ENCODE measurements at places on chromosomes 16 and 17. TPM values are rescaled to one million over a fixed set of nuclear protein-coding genes. Genes with fewer than 3 reads are reported as not detected.

DNA sequence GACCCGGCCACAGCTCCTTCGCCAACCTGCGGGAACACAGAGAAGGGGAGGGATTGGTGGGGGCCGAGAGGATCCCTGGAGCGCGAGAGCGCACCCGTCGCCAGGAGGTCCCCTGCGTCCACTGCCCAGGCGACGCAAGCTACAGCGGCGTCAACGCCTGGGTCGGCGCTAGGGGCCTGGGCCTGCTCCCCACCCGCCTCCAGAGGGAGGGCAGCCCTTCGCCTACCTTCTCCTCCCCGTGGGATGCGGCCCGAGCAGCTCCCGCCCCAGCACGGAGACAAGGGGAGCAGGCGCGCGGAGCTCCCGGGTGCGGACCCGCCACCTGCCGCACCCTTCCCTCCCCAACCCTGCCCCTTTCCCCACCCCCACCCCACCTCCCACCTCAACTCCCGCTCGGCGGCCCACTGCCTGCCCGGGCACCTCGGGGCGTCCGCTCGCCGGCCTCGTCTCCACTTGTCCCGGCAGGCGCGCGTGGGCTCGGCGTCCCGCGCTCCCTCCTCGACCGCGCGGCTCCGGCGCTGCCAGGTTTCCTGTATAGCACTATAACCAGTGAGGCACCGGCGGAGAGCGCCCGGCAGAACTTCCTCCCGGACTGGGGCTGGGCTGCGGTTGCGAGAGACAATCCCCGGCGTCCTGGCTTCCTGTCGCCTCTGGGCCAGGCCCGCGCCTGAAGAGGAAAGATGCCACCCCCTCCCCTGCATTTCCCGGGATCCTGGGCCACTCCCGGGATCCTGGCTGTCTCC is 119.1 kb upstream of the SMURF2 start:
- H3K36me3 ChIP-seq: peaks cover 9% of the 10 kb centered on the region
- H3K27ac ChIP-seq: peak overlapping the region; percentile 72
- H3K4me3 ChIP-seq: peak overlapping the region; percentile 81
- peaks cover 27% of the 10 kb centered on the region for H3K4me1 ChIP-seq
- DNase-seq: peak; percentile 90

DNA sequence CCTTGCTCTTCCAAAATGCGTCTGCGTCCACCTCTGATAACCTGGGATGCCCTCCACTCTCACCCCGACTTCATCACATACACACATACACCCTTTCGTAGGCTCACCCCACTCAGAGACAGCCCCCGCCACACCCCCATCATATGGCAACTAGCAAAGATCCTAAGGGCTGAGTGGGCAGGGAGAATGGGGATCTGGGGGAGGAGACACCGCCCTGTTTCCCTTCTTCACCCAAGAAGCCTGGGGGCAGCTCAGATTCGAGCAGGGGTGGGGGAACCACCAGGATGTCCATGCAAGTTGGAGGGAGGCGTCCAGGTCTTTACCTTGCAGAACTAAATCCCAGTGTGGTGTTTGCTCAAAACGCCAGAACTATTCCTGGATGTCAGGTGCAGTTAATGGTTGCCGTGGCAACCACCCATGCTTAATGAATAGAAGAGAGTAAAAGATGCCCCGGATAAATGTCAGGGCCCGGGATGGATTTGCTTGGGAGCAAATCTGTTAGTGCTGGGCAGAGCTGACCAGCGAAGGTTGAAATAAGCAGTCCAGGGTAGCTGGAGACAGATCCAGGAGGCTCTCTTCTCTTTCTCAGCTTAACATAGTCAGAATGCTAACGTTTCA is 72.8 kb downstream of the CACNG3 start:
- no peak overlapping the region for H3K4me3 ChIP-seq
- no peaks in the 10 kb centered on the region for H3K4me1 ChIP-seq
- no peaks in the 10 kb centered on the region for H3K27me3 ChIP-seq
- H3K27ac ChIP-seq: no peak overlapping the region

DNA sequence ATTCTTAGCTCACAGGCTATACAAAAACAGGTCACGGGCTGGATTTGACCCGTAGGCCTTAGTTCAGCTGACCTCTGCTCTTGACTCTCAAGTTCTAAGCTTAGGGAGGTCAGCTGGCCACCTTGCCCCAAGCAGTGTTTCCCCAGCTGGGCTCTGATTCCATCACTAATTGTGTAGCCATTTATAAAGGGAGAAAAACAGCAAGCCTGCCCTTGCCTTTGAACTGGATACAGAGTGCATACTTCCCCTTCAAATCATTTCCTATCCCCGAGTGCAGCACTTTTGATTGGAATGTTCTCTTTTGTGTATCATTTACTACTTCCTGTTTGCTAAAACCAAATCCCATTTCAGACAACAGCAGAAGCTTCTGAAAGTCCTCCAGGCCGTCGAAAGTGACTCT is 153.6 kb downstream of the KATNIP start:
- DNase-seq: no peak
- H3K27me3 ChIP-seq: no peaks in the 10 kb centered on the region
- H3K36me3 ChIP-seq: no peaks in the 10 kb centered on the region
- H3K4me3 ChIP-seq: no peak overlapping the region

MEIOB gene
- total RNA-seq: not detected

HSD17B2 gene
- total RNA-seq: not detected

- no peak overlapping the region for H3K4me3 ChIP-seq
- H3K27ac ChIP-seq: no peak overlapping the region
- H3K4me1 ChIP-seq: no peaks in the 10 kb centered on the region
These were observed 10.5 kb downstream of the TBC1D16 start for GRCh38 chr17:80025140-80025539.

MYCBPAP gene
- total RNA-seq: 3.5 TPM

DNA sequence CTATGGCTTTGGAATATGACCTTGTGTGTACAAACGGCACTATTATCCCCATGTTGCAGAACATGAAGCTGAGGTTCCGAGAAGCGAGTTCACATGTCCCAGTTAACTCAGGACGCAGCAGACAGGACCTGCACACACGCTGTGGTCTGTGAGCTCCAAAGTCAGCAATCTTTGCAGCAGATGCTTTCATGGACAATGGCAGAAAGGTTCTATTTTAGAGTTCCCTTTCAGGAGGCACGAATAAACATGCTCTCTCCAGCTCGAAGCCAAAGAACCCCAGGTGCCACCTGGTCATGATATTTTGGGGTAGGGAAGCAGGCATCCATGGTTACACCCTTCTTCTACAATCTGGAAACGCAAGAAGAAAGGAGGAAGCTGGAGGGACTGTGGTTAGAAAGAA is 412.0 kb downstream of the TMEM114 start:
- H3K4me3 ChIP-seq: no peak overlapping the region
- no peaks in the 10 kb centered on the region for H3K27me3 ChIP-seq
- no peaks in the 10 kb centered on the region for H3K4me1 ChIP-seq
- H3K36me3 ChIP-seq: no peaks in the 10 kb centered on the region
- no peak for DNase-seq
- H3K27ac ChIP-seq: no peak overlapping the region

DNA sequence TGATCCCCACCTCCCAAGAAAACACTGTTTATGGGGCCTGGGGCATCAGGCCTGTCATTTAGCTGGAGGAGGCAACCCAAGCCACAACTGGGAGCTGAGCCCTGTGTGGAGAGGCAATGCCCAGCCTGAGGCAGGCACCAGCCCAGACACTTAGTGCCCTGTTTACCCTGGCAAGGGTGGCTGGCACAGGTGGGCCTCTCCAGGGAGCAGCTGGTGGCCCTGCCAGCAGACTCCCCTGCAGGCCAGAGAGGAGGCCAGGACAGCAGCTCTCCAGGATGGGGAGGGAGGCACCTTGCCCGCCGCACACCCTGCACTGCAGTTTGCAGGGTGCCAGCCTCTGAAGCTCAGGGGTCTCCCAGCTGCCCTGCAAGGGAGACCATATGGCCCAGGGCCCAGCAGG is 9.1 kb upstream of the TMEM92 start:
- H3K27me3 ChIP-seq: peaks cover 11% of the 10 kb centered on the region

GRCh38 chr17:57983446-57983845 is 4.6 kb downstream of the VEZF1 start:
- no peaks in the 10 kb centered on the region for H3K27me3 ChIP-seq
- peaks cover 40% of the 10 kb centered on the region for H3K36me3 ChIP-seq
- no peak overlapping the region for H3K4me3 ChIP-seq
- H3K4me1 ChIP-seq: peaks cover 51% of the 10 kb centered on the region
- H3K27ac ChIP-seq: no peak overlapping the region

SLC13A2 gene
- total RNA-seq: not detected

- H3K27ac ChIP-seq: no peak overlapping the region
- no peaks in the 10 kb centered on the region for H3K4me1 ChIP-seq
- peaks cover 6% of the 10 kb centered on the region for H3K27me3 ChIP-seq
- H3K36me3 ChIP-seq: no peaks in the 10 kb centered on the region
- H3K4me3 ChIP-seq: no peak overlapping the region
- DNase-seq: no peak
These were observed 5.5 kb downstream of the MFSD6L start for GRCh38 chr17:8793649-8794048.

- H3K36me3 ChIP-seq: no peaks in the 10 kb centered on the region
- no peak for DNase-seq
- H3K4me1 ChIP-seq: peaks cover 3% of the 10 kb centered on the region
- H3K27ac ChIP-seq: no peak overlapping the region
- H3K27me3 ChIP-seq: no peaks in the 10 kb centered on the region
These were observed 69.9 kb upstream of the NFAT5 start for GRCh38 chr16:69495821-69496220.

- no peaks in the 10 kb centered on the region for H3K36me3 ChIP-seq
- no peak overlapping the region for H3K4me3 ChIP-seq
- peaks cover 7% of the 10 kb centered on the region for H3K4me1 ChIP-seq
- H3K27me3 ChIP-seq: peaks cover 49% of the 10 kb centered on the region
These were observed 2.4 kb downstream of the RUNDC3A start for GRCh38 chr17:44310609-44311376.

- no peaks in the 10 kb centered on the region for H3K27me3 ChIP-seq
- no peak overlapping the region for H3K27ac ChIP-seq
- H3K4me1 ChIP-seq: peaks cover 26% of the 10 kb centered on the region
- no peak for DNase-seq
- H3K36me3 ChIP-seq: peaks cover 2% of the 10 kb centered on the region
- H3K4me3 ChIP-seq: no peak overlapping the region
These were observed 48.9 kb downstream of the UBE2G1 start for GRCh38 chr17:4317610-4318009.

- H3K27ac ChIP-seq: no peak overlapping the region
- peaks cover 31% of the 10 kb centered on the region for H3K27me3 ChIP-seq
- H3K4me3 ChIP-seq: peak overlapping the region; percentile 43
- peak; percentile 62 for DNase-seq
- peaks cover 14% of the 10 kb centered on the region for H3K4me1 ChIP-seq
These were observed 29.9 kb downstream of the ACTG1 start for GRCh38 chr17:81482673-81483072.

DNA sequence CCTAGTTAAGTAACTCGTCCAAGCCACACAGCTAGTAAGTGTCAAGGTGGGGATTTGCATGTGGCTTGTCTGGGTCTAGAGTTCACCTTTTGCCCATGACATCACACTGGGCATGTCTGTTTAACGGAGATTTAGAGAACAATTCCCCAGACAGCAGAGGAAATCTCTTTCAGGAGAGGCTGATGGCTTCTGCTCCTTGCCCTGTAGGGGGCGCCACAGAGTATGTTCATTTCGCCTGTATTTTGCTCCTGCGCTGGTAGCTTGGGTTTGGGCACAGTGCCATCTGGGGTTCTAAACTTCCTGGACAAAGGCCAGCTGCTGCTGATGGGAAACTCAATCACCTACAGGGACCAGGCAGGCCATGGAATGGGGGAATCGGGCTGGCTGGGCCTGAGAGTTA is 20.4 kb downstream of the OTOA start:
- H3K27ac ChIP-seq: no peak overlapping the region
- no peaks in the 10 kb centered on the region for H3K36me3 ChIP-seq
- peaks cover 8% of the 10 kb centered on the region for H3K27me3 ChIP-seq
- H3K4me3 ChIP-seq: no peak overlapping the region
- DNase-seq: peak; percentile 71

DNA sequence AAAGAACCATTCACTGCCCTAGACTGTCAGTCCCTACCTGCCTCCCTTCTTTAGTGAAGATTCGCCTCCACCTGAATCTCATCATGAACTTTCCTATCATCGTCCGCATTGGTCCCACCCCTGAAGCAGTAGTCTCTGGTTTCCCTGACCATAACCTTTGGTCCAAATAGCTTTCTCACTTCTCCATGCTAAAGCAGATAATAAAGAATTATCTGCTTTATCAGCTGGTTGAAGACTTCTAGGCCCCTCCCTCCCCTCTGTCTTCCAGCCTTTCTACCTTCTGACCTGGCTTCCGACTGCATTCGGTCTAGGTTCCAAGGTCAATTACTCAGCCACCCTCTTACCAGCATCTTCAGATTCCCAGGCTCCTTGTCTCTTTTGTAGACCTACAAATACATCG is 650.9 kb downstream of the HS3ST4 start:
- no peak for DNase-seq
- H3K27me3 ChIP-seq: no peaks in the 10 kb centered on the region
- no peak overlapping the region for H3K4me3 ChIP-seq

NR1D1 gene
- 7.9 TPM for total RNA-seq

GRCh38 chr17:58331815-58332777 is 3.5 kb upstream of the TSPOAP1 start:
- peaks cover 4% of the 10 kb centered on the region for H3K27me3 ChIP-seq
- peak; percentile 98 for DNase-seq
- peaks cover 50% of the 10 kb centered on the region for H3K36me3 ChIP-seq
- peaks cover 56% of the 10 kb centered on the region for H3K4me1 ChIP-seq
- peak overlapping the region; percentile 100 for H3K27ac ChIP-seq
- H3K4me3 ChIP-seq: peak overlapping the region; percentile 91

TNRC6A gene
- 52.9 TPM for total RNA-seq

SYCE1L gene
- total RNA-seq: 7.9 TPM

OR1F1 gene
- not detected for total RNA-seq

GGT6 gene
- not detected for total RNA-seq

HIC1 gene
- 49.4 TPM for total RNA-seq

DNA sequence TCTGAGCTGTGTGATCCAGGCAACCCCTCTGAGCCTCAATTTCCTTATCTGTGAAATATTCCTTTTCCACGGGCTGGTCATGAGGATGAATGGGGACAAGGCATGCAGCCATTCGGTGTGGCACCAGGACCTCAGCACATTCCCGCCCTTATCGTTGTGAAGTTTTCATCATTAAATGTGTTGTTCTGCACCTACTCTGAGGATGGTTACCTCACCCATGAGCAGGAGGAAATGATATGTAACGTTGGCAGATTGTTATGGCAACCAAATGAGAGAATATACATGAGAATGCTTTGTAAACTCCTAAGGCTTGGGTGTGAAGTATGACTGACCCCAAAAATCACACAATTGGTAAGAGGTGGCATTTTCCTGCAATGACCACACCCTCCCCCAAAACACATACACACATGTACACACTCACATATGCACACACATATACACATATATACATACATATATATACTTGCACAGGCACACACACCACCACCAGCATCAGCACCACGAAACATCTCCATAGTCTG is 39.5 kb downstream of the SMARCE1 start:
- peak overlapping the region; percentile 79 for H3K27ac ChIP-seq
- peak overlapping the region; percentile 42 for H3K4me3 ChIP-seq
- peak; percentile 81 for DNase-seq

GRCh38 chr17:74429604-74430384 is 2.1 kb upstream of the GPRC5C start:
- no peak overlapping the region for H3K27ac ChIP-seq
- H3K27me3 ChIP-seq: peaks cover 59% of the 10 kb centered on the region
- no peak overlapping the region for H3K4me3 ChIP-seq
- no peak for DNase-seq

GRCh38 chr16:77499373-77500285 is 64.8 kb upstream of the ADAMTS18 start:
- no peaks in the 10 kb centered on the region for H3K4me1 ChIP-seq
- no peaks in the 10 kb centered on the region for H3K27me3 ChIP-seq
- H3K4me3 ChIP-seq: no peak overlapping the region
- H3K27ac ChIP-seq: no peak overlapping the region

All from activated CD4-positive, alpha-beta T cell treated with anti-CD3 and anti-CD28 coated beads, Interleukin-2, amount 10 ng/mL, durations not matched to agents 24 days and 14 days (primary cell).